ENCODE measurements at places on chromosomes 3 and 15.

DNA sequence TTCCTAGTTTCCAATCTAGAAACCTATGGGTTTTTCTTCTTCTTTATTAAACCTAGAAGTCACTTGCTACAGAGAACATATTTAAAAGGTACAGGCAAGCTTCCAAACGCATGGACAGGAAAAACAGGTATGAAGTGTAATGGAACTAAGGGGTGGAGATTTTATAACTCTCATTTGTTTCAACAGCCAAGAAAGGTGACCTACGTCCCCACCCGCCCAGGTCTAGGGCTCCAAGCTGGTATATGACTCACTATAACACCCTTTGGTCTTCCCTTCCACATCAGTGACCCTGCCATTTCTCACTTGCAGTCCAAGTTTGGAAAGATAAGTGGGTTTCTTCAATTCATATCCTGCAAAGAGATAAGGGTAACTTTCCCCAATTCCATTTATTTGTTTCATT is 6.0 kb upstream of the LIPH start:
- no peak for DNase-seq

DNA sequence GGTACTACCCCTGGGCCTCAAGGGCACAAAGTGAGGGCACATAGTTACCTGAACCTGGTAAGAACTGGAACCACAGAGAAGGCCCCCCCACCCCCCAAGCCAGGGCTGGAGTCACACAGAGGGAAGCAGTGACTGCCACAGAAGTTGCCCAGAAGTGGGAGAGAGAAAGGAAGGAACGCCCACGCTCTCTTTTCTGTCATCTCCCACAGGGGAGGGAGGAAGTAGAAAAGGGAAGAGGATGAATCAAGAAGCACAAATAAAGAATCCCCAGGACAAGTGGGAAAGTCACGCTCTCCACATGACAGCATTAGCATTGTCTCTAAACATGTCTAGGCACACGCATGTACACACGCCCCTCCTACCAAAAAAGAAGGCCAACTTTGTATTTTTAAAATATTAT is 114.7 kb upstream of the FRMD4B start:
- no peak for DNase-seq

- no peak for DNase-seq
Observed at GRCh38 chr3:156902916-156903315, 76.8 kb downstream of the LEKR1 start.

- DNase-seq, result no peak
Observed at GRCh38 chr3:56870436-56870835, 68.7 kb upstream of the ARHGEF3 start.

DNA sequence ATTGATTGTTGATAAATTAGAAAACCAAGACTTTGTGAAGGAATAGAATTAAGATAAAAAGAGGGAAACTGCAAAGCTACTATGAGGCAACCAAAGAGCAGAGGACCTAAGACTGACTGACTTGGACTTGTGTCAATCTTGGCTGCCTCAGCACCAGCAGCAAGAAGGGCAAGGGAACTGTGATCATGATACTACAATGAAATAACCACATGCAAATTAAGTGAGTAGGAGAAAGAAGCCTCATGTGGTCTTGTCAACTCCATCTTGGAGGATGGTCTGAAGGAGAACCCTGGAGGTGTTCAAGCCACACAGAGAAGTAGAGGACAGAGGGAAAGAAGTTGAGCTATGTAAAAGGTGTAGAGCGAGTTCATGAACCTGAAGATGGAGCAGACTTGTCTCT is 47.3 kb upstream of the THRB start:
- no peak for DNase-seq

GRCh38 chr15:77840991-77841775 is 208.5 kb upstream of the LINGO1 start:
- DNase-seq, result peak; percentile 42

DNA sequence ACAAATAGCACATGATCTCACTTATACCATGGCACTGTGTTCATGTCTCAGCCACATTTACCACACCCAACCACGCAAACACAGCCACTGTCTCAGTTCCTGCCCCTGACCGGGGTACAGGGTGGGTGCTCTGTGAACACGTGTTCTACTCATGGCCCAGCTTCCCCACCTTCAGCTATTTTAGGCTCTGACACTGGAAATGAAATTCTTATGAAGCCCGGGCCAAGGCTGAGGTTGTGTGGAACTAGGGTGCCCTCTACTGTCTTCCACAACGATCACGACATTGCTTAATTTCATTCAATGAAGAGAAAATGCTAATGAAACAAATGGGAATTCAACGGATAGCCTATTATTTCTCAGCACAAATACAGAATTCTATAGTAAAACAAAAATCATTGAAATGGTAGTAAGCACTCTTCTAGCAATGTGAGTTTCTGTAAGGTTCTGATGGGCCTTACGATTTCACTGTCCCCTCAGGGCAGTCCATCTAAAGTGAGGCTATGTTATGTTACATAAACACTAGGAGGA is 2.1 kb upstream of the GABRA5 start:
- peak; percentile 12 for DNase-seq

DNA sequence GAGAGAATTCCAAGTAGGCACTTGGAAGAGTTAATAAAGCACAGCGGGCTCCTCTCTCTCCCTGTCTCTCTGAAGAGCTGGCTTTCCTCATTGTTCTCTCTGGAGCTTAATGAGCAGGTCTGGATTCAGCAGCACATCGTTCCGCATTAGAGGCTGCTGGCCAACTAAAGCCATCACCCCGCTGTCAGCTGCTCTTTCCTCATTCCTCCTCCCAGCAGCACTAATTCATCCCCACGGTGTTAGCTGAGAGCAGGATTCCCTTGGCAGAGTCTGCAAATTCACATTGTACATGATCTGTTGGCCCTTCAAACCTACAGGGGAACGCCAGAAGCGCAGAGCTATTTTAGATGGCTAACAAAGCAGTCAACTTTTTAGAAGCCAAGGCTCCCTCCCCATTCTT is 44.2 kb downstream of the SGO1 start:
- DNase-seq, result peak; percentile 8

- DNase-seq, result no peak
Observed at GRCh38 chr3:55489798-55490132, 2.7 kb upstream of the WNT5A start.

DNA sequence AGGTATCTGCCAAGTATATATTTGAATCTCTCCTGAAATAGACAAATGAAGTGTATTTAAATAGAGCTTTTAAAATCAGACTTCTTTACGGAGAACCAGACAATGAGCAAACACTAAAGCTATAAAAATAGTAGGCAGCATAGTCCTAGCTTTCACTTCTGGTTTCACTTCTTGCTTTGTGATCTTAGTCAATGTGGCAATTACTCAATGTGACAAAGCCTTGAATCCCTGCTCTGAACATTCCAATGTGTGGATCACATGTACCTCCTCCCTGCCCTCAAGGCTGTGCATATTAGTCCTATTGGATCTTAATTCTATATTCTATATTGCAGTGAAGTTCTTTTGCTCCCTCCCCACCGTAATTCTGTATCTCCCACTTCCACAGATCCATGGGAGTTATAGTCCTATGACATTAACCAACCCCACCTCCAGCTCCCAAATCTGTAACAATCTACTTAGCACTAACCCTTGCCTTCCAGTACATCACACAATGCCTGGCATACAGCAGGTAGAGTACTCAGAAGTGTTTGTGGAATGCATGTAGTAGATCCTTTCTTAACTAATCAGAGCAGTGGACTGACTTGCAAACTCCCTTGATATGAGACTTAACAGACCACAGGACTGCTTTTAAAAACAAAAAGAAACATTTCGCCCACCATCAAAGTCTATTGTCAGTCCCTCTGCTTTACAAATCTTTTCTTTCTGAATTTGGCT is 24.3 kb upstream of the CP start:
- peak; percentile 85 for DNase-seq

- no peak for DNase-seq
Observed at GRCh38 chr15:77838061-77838460, 205.3 kb upstream of the LINGO1 start.

DNA sequence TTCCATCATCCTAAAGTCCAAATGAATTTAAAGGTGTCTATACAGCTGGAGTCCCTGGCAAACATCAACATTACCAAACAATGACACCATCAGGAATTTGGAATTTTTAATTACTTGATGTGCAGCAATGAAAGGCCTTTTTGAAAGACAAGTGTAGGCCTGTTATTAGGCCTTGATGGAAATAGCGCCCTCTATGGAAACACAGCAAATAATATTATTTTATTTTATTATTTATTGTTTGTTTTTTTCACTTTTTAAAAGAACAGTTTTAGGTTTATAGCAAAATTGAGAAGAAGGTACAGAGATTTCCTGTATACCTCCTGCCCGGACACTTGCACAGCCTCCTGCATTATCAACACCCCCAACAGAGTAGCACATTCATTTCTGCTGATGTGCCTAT is 18.1 kb upstream of the OR5AC2 start:
- no peak for DNase-seq

DNA sequence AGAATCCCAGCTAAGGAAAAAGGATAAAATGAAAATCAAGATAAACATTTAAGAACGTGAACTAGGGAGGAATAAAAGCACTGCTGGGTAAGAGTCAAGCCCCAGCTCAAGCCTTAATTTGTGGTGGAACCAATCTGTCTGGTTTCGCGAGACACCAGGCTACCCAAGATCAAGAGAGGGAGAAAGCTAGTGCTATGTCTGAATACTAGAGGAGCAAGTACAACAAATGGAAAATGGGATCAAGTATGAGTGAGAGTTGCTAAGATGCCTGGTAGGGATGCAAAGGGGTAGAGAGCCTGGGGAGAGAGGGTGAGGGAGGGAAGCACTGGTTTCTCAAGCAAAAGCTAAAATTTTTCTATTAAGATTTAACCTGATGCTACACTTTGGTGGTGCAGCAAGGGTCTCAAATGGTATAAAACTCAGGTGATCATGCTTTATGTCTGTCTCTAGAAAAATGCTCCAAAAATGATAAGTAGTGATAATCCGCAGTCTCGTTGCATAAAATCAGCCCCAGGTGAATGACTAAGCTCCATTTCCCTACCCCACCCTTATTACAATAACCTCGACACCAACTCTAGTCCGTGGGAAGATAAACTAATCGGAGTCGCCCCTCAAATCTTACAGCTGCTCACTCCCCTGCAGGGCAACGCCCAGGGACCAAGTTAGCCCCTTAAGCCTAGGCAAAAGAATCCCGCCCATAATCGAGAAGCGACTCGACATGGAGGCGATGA is 1.7 kb upstream of the SETD5 start:
- no peak for DNase-seq

- no peak for DNase-seq
Observed at GRCh38 chr3:9351709-9352126, 11.1 kb upstream of the THUMPD3 start.

- DNase-seq, result no peak
Observed at GRCh38 chr15:24039683-24040082, 352.6 kb upstream of the NDN start.

All from foreskin fibroblast (primary cell).